LHCN-M2 (cell line): ENCODE measurements at places on chromosomes 11 and 22. TPM values are rescaled to one million over a fixed set of nuclear protein-coding genes. Genes with fewer than 3 reads are reported as not detected.
A peak's percentile ranks its signal among the peaks of the same experiment; 100 is the strongest.

DNA sequence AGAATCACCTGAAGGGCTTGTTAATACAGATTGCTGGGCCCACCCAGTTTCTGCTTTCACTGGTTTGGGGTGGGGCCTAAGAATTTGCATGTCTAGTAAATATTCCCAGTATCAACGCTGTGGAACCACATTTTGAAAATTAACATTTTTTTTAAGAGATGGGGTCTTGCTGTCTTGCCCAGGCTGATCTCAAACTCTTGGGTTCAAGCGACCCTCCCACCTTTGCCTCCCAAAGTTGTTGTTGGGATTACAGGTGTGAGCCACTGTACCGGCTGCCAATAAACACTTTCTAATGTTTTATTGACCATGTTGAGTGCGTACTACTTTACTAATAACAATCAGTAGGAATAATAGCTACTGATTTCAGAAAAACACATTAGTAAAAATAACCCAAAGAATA, 2.5 kb downstream of the EIF4G2 start:
- DNase-seq: no peak

DNA sequence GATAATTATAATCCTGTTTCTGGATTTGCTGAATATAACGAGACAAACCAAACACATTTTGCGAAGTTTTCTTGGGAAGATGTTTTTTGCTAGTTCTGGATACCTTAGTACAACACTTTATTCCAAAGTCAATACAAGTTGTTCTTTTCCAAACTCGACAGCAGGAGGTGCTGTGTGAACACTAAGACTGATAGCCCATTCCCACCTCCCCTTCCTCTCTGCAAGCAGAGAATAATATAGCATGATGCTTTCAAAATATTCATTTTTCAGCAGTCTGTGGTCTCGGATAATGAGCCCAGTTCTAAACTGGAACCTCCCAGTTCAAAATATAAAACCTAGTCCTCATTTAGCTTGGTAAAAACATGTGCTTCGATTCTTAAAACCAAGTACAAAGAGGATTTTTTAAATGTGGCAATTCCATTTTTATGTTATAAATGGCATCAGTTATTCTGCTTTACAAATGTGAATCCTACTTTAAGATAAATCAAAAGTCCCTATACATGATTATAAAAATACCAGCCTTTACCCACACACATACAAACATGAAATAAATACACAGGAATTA, 129.1 kb downstream of the DCDC1 start:
- DNase-seq: peak; percentile 35

Gene OR5P2
- total RNA-seq: not detected in 2 replicates

GRCh38 chr22:37471727-37472417, 14.3 kb downstream of the MFNG start:
- no peak for DNase-seq

DNA sequence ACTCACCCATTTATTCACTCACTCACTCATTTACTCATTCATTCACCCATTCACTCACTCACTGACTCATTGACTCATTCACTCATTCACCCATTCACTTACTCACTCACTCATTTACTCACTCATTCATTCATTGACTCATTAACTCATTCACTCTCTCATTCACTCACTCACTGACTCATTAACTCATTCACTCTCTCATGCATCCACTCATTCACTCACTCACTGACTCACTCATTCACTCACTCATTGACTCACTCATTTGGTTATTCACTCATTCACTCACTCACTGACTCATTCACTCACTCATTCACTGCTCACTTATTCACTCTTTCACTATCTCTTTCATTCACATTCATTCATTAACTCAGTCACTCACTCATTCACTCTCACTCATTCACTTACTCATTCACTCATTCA, 2.5 kb upstream of the MUC5AC start:
- DNase-seq: no peak

DNA sequence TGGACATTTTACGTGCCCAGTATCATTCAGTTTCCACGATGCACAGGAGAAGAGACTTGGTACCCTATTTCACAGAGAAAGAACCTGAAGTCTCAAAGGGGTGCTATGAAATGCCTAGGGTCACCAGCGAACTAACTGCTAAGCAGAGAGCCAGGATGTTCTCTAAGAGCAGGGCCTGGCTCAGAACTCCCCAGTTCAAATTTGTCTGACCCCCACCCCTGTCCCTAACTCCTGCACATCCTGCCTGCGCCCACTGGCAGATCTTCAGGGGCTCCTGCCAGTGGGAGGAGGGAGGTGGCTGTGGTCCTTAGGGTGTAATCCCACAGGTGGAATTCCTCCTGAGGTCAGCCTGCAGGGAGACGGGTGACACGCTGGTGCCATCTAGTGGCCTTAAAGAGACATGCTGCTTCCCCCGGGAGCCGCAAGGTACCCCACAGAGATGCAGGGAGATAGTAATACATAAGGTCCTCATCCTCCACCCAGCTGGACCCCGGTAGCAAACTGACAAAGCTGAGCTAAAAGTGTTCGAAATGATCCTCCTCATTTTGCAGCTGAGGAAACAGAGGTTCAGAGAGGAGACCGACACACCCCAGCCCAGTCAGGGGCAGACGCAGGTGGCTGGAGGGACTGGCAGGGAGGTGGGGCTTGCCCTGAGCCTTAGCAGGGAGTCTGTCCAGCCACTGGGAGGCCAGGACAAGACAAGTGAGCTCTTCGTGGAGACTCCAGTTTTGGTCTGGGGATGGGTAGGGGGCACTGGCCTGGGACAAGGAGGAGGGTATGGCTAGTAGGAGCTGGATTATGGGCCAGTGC, 34.1 kb downstream of the MB start:
- peak; percentile 43 for DNase-seq

Gene ASPHD2
- total RNA-seq: 2.0 and 2.4 TPM in 2 replicates

DNA sequence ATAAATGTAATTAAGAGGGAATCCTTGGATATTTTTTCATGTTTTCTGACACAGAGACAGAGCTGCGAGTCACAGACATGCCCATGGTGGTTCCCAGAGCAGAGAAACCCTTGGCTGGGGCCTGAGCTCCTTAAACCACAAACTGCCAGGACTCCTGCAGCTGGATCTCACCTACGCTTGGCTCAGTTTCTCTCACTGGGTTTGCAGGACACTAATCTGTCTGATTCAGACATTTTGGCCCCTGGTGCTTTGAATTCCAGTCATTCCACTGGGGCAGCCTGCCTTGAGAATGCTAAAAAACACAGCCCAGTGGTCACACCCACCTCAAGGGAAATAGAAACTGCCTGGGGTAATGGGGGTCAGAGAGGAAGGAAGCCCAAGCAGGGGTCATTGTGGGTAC, 122.6 kb downstream of the CCDC81 start:
- no peak for DNase-seq

GRCh38 chr22:44573451-44573850, 75.4 kb upstream of the RTL6 start:
- no peak for DNase-seq

Gene PANX3
- total RNA-seq: not detected in 2 replicates

- DNase-seq: peak; percentile 90
Observed at GRCh38 chr11:12792590-12792989, 118.4 kb downstream of the TEAD1 start.

DNA sequence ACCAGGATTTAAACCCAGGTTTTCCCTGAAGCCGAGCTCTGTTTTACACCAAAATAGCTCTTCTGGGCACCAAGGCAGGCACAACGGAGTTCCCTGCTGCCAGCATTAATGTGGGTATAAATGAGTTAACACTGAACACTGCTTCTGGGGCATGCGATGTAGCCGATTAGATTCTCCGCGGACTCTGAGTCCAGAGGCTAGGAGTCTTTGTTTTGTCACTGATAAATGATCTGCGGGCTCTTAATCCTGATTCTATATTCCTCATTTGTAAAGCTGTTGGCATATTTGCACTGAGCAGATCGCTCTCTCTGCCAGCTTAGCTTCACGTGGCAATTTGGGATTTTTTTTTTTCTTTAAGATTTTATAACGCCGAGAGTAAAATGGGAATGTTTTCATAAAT, 16.8 kb upstream of the LDLRAD3 start:
- no peak for DNase-seq

Gene LPXN
- 55.0 and 57.9 TPM in 2 replicates for total RNA-seq

Gene P2RX6
- total RNA-seq: 51.2 and 63.5 TPM in 2 replicates

DNA sequence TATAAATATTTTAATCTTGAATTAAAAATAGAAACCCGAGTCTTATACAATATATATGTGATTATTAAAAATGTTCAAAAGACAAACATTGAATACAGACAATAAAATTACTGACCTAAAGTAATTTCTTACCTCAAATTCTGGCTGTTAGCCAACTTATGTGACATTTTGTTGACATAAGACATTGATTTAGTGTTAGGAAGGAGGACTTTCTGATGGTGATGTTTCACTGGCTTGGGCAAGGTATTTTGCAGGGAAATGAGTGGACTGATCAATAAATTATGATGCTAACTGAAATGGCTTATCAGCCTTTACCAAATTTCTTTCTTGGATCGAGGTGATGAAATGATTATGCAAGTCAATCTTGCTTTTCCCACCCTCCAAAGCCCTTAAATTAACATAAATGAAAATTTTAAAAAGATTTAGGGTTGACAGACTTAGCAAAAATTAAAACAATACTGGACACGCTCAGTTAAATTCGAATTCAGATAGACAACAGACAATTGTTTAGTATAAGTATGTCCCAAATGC, 33.2 kb upstream of the FZD4 start:
- DNase-seq: no peak

Gene OR4D5
- not detected in 2 replicates for total RNA-seq

Gene TIGD3
- total RNA-seq: 0.26 and 0.29 TPM in 2 replicates

- no peak for DNase-seq
Observed at GRCh38 chr11:126149759-126150625, 61.5 kb downstream of the RPUSD4 start.

DNA sequence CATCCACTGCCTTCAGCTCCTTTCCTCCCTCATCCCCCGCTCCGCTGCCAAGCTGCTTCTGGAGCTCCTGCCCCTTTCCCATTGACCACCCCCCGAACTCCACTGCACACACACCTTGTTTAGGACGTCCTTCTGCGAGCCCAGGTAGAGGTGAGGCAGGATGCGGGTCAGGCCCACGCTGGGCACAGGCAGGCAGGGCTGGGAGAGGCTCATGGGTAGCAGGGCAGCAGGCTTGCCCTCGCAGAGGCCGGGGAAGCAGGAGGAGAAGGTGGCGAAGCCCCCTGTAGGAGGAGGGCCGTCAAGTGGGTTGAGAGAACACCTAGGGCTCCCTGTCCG, 13.3 kb downstream of the DUSP8 start:
- no peak for DNase-seq

DNA sequence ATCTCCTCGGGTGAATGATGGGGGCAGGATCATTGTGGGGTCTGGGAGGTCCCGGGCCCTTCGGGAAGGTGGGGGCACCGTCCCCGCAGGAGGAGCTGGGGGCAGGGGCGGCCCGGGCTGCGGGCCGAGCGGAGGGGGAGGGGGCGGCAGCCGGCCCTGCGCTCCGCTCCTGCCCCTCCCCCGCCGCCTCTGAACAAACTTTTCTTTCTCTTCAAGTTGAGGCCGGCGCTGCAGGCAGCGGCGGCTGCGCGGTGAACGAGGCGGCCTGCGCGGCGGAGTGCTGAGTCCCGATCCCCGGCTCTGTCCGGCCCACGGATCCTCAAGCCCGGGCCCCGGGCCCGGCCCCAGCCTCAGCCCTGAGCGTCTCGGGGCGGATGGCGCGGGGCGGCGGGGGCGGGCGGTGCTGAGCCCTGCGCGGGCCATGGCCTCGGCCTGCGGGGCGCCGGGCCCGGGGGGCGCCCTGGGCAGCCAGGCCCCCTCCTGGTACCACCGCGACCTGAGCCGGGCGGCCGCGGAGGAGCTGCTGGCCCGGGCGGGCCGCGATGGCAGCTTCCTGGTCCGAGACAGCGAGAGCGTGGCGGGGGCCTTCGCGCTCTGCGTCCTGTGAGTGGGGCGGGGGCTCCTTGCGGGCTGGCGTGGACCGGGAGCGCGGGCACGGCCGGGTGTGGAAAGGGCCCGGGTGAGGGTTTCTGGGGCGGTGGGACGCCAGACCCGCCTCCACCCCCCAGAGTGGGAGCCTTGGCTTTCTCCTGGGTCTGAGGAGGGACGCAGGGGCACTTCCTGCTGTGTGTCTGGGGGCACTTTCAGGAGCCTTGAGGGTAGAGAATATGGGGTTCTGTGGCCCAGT, at the start of gene INPPL1:
Gene INPPL1, plus strand, starts transcription at position 204 of the 847 bp plus-strand sequence. Its CDS starts 218 bp downstream, at position 422.
- DNase-seq: peak; percentile 26

GRCh38 chr11:102112509-102112821, 2.2 kb downstream of the YAP1 start:
- DNase-seq: peak; percentile 31

DNA sequence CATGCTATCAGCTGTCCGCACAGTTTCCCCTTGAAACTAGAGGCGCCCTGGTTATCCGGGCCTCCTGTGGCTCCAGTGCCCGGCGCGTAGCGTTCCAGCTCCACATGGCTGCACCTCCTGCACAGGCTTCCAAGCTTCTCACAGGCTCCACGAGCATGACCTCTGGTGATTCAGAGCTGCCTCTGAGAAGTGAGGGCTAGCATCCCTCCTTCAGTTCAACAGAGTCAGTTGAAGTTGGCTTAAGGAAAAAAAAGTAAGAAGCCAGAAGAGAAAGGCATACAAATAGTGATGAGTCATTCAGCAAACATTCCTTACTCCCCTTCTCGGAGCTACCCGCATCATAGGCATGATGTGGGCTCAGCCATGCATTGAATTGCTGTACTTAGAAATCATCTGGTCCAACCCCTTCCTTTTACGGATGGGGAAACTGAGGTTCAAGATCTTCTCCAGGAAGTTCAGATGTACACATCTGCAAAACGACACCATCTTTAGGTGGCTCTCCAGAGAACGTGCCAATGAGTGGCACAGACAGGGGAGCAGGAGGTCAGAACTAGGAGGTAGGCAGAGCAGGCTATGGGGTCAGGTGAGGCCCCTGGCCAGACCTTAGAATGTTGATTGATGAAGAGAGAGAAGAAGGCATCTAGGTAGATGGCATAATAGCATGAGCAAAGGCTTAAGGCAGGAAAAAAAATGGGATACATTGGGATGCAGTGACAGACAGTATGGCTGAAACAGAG, 216.3 kb upstream of the TBCEL start:
- peak; percentile 61 for DNase-seq

DNA sequence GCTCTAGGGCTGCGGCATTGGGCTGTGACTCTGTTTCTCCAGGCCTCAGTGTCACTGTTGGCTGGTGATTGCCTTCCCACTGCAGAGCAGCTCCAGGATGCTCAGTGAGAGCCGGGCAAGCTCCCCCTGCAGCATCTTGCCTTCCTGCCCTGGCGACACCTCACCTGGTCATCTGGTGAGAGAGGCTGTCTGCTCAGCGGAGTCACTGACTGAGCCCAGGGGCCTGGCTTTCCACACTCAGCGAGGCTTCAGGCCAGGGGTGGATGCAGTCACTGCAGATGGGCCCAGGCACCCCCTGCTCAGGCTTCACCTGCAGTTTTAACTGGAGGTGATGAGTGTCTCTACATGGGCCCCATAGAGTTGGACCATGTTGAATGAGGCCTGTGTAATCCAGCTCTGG, 136.8 kb downstream of the CACNA1I start:
- DNase-seq: no peak

Gene ANO5
- not detected in 2 replicates for total RNA-seq

- peak; percentile 32 for DNase-seq
Observed at GRCh38 chr11:32333320-32333991, 101.9 kb downstream of the WT1 start.
